CD4-positive, alpha-beta T cell treated with Interleukin-4 for 1 hour (primary cell): ENCODE measurements at places on chromosomes 5 and 9.

DNA sequence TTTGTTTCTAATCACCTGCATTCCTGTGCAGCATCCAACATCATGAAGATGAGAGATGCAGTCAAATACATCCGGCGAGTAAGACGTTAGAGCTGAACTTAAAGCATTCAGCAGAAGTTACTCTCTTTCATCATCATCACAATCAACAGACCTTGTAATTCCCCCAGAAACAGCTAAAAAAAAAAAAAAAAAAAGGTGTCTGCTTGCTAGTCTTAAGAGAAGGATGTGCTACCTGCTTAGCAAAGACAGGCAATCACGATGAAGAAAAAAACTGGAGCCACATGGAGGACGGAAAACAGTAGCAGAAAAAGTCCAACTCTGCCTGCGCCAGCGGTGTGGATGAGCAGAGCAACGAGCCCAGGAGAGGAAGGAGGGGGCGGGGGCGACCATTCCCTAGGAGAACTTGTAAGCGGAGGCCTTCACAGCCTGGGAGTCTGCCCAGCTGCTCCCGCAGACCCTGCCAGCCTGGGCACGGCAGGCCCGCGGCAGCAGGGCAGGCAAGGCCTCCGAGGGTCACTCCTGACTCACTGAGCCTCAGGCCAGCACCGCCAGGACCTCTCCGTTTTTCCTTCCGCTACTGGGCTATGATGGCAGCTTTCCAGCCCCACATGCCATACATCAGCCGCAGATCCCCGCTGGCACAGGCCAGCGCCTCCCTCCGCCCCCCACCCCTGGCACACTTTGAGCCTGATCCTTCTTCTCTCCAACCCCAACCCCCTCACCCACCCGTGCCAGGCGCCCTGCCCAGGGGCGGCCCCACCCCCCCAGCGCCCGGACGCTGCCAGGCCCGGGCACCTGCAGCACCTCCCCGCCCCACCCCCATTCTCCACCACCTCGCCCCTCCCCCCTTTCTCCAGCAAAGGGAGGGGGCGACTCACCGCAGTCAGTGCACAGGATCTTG lies 1.4 kb downstream of the NRG2 start:
- DNase-seq: no peak

DNA sequence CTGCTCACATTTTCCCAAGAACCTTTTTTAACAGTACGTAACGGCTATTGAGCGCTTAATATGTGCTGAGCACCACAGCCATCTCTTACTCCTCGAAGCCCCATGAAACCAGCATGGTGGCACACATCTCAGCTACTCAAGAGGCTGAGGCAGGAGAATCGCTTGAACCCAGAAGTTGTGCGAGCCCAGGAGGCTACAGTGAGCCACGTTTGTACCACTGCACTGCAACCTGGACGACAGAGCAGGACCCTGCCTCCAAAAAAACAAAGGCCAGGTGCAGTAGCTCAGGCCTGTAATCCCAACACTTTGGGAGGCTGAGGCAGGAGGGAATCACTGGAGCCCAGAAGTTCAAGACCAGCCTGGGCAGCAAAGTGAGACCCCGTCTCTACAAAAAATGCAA lies 28.2 kb downstream of the AQP7 start:
- no peak for DNase-seq

GRCh38 chr5:120436996-120437395 lies 27.1 kb upstream of the PRR16 start:
- DNase-seq: no peak

DNA sequence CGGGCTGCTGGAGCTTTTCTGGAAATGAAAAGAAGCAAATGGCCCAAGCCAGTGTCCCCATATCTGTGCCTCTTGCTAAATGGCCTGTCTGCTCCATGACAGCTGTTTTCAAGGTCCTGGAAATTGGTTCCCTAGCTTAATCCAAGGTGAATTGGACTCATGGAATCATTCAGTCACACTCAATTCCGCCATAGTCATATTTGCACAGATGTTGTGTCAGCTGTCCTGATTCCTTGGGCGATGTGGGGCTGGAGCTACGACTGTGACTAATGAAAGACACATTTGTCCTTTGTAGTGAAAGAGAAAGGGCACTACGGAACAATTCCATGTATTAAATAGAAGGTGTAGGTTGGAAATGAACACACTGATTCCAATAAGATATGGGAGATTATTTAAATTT lies 102.9 kb upstream of the MEGF10 start:
- DNase-seq: no peak

DNA sequence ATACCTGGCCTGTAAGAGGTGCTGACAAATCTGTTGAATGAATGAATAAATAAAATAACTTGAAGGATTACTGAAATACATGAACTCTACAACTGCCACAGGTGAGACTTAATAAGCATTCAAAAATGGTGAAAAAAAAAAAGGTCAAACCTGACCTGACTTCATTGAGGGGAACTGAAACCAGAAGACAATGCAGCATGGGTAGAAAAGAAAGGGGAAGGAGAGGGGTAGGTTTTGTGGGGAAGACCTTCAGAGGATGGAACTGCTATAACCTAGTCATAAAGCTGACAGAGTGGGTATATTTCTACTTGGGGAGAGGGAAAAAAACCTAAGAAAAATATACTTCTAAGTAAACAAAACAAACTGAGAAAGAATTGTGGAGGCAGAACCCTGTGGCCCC lies 56.6 kb downstream of the RASEF start:
- DNase-seq: no peak

DNA sequence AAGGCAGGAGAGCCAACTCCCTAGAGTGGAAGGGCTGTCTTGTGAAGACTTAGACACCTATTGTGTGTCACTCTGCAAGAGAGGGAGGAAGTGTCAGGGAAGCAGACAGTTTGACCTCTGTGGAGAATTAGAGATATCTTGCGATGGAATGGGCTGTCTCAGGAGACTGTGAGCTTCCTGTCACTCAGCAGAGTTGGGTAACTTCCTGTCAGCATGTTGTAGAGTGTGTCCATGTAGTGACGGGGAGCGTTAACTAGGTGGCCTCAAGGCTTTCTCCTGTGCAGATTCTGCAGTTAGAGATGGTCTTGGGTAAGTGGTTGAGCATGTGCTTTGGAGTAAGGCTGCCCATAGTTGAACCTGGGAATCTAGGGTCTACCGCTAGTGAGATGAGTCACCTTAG lies 136.5 kb downstream of the KIF4B start:
- no peak for DNase-seq

DNA sequence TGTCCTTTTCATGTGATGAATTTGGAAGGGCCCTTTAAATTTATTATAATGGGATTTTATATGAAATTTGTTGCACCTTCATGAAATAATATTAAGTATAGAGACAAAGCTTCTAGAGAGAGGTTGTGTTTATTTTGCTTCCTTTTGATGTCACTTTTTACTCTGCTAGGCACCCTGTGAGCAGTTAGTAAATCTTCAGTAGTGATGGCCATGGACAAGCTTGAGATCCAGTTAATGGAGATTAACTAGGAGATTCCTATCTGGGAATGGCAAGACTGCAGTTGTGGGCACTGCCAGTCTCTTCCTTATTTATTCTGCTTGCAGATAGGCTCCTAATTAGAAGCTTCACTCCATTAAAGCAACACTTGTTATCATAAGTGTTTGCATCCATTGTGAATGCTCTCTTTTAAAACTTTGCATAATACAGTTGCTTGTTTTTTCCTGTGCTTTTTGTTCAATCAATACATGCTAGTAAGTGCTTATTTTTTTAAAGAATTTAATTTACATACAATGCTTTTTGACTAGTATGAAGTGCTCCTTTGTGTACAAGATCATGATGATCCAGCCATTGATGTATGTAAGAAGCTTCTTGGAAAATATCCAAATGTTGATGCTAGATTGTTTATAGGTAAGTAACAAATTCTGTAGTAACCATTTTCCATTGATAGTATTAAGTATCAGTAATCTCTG lies 25.9 kb downstream of the UGCG start:
- no peak for DNase-seq

GRCh38 chr5:137563301-137563645 lies 64.1 kb upstream of the SPOCK1 start:
- DNase-seq: no peak

DNA sequence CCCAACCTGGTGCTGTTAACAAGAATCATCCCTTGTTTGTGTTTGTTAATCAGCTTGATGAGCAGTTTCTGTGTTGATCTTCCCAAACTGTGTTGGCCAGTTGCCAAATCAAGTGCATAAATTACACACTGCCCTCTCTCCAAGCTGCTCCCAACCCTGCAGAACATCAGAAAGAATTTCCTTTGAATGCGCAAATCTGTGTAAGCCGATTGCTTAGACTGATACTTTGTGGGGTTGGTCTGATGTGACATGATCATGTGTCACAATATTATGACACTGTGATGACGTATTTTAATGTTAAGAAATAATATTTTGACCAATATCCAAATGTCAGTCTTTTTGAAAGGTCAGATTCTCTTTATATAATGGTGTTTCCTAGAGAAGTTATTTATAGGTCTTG lies 766.4 kb upstream of the WWC1 start:
- DNase-seq: no peak

- DNase-seq: no peak
These were observed 727 bp downstream of the TRIM7 start for GRCh38 chr5:181204113-181204825.

DNA sequence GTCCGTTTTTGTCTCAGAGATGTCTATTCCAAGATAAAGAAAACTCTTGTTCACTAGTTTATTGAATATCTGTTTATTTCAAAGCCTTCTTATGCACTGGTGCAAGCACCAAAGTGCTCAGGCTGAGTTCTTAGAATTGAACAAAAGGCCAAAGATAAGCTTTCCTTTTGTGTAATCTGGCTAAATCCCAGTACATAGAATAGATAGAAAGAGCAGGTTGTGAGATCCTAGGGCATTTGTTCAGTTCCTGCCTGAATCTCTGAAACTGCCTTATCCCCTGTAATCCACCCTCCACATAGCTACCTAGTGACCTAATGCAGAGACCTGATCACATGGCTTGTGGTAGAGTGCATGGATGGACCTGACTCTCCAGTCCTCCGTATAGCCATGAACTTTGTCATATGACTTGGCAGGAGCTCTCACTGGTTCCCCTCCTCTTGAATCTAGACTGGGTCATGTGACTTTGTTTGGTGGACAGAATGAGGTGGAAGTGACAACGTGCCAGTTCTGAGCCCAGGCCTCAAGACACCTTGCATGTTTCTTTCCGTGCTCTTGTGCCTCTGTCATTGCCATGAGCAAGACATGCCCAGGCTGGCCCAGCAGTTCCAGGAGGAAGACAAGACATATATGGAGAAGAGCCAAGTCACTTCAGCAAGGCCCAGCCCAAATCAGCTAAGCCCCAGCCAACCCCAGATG lies 139.3 kb upstream of the SHB start:
- DNase-seq: no peak

DNA sequence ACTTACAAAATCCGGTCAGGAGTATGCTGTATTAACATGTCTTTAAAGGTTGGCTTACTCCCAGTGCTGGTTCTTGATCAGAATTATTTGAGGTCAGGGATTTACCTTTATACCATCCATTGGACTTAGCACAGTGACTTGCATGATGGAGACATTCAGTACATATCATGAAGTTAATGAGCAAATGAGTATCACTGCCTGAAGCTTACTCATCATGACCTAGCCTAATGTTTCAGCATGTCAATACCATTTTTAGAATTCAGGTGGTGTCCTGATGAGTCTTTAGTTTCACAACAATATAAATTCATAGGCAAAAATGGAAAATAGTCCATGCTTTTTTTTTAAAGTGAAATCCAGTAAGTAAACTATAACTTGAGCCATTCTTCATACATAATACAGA lies 226.0 kb upstream of the C9orf72 start:
- DNase-seq: no peak

DNA sequence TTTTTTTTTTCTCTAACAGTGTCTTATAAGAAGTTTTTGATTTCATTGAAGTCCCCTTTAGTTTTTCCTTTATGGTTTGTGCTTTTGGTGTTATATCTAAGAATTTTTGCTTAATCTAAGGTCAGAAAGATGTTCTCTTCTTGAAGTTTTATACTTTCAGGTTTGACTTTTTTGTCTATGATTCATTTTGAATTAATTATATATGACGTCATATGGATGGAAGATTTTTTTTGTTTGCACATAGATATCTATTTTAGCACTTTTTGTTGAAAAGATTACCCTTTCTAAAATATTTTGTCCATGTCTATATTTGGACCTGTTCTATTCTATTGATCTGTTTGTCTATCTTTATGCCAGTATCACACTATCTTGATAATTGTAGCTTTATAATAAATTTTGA lies 16.3 kb downstream of the UBAP1 start:
- DNase-seq: no peak

GRCh38 chr5:69454460-69455249 lies 37.9 kb upstream of the OCLN start:
- DNase-seq: no peak

DNA sequence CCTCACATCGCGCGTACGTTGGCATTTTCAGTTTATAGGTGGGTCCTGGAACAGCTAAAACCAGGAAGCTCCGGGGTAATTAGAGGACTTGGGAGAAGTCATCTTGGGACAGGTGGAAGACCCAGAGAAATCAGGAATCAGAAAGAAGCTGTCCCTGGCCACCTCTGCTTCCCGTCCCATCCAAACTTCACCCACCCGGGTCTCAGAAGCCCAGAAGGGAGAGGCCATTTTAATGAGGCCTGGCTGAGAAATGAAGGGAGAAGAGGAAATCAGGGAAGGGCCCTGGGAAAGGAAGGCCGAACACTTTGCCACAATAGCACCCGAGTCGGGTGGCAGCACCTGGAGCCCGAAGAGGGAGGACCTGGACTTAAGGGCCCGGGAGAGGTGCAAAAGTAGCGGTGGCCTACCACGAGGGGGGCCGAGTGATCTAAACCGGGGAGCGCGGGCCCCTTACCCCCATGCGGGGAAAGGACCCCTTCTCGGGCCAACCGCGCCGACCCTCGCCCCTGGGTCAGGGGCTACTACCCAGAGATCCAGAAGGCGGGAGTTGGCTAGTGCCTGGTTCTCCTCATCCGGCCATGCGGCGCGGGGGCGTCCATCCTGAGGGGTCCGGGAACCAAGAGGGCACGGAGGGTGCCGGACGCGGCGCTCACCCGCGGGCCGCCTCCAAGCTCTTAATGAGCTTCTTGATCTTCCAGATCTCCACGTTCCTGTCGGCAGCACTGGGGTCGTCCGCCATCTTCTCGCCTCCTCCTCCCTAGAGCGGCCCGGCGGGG lies 668 bp downstream of the ETF1 start:
- DNase-seq: no peak

DNA sequence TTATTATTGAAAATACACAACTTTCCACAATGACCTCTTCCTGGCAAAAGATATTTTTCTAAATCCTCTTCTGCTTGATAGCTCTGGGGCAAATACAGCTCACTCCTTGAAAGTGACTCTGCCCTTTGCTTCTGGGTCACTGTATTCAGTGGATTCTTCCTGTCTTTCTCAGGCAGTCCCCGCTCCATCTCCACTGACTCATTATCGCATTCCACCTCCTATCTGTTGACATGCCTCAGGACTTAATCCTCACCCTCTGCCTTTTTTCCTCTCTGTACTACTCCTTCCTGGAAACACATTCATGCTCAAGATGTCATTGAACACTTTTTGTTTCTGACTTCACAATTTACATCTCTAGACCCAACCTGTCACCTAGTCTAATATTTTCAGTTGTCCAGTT lies 8.4 kb upstream of the RGS7BP start:
- no peak for DNase-seq
